NCI-H226 (cell line): ENCODE measurements at places on chromosomes 6 and 20.

DNA sequence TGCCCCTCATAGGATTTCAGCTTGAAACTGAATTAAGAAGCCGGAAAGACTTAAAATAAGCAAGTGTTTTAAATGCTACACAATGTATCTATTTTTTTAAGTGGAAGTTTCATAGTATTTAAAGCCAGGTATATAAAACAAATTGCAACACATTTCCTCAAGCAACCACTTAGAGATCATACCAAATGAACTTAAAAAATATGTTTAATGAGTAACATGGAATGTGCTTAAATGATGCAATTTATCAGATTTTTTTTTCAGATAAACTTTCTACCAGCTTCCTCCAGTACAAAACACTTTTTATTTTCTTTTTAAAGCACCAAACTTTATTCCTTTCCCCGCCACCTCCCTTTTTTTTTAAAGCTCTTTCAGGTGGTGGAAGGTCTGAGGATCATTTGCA is 534.3 kb downstream of the BMP2 start:
- DNase-seq, result no peak

DNA sequence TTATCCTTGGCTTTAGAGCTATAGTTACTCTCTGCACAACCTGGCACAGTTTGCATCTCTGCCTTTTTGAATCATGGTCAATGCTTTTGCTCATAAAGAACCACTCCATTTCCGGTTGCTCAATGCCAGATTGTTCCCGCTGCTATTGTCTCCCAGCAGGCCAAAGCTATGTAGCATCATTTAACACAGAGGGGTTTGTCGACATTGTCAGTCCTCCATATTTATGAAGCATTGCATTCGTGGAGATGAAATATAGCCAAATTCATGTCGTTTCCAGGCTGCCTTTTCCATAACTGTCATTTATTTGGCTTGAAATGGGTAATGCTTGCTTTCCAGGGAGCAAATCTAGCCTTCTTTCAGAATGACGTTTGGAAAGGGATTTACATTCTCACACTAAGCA is 598.8 kb downstream of the EPHA7 start:
- no peak for DNase-seq

DNA sequence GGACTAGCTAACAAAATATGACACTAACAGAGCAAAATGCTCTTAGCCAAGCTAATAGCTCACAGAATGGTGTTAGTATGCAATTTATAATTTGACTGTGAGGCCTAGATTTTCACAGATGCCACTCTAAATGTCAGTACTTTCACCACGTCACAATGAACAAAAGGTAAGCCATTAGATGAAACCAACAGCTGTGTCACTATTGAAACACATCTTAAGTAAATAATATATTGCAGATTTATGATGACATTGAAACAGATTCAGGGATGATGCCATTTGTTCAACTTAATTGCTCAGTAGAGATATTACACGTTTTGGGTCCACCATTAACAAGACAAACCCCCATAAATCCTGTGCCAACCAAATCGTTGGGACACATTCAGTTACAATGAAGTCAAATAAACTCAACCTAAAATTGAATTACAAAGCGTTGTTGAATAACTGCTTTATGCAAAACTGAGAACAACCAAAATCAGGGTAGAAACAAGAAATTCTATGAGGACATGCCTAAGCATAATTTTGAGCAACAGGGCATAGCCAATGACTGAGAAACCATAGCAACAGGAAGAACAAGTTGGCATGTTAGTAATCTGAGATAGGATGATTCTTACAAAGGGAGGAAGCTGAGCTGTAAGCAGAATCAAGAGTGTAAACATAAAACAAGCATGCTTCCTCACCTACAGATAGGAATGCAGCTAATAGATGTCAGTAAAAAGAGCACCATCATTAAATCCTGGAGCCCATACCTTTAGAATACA is 85.6 kb upstream of the KHDRBS2 start:
- DNase-seq, result no peak

DNA sequence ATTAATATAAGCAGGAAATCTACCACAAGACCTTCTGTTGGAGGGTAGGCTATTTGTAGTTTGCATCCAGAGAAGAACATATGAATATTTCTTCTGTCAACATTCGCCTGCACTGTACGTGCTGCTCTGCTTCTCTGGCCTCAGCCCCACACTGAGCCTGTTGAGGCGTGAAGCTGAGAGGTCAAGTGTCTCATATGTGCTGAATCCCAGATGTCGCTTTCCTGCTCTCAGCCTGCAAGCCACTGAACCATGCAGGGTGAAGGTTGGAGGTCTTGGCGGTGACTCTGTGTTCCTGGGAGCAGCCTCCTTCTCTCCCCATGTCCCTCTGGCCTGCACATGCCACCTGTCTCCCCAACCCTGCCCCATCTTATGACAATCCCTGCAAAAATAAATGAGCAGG is 83.6 kb downstream of the TMEM170B start:
- no peak for DNase-seq

GRCh38 chr6:157246771-157247484 is 76.4 kb downstream of the TMEM242 start:
- DNase-seq, result no peak

DNA sequence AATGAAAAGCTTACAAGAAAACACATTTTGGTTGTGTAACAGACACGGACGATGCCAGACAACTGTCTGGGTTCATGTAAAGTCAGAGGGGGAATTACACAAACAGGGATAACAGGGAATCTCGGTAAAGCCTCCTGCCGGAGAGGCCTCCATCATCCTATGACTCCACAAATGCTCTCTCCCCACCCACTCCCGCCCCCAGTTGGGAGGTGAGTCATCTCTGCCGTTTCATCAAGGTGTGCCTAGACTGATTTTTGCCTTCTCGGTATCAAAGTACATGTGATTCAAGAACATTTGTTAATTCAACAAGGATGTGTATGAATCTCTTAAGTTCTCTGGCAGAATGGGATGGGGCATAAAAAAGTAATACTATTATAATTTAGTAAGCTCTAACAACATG is 304.9 kb upstream of the PRDM1 start:
- no peak for DNase-seq

- DNase-seq, result peak; percentile 94
Observed at GRCh38 chr6:158642097-158642601, 2.4 kb downstream of the DYNLT1 start.
